EH (cell line): ENCODE measurements at places on chromosomes 2 and 18.

DNA sequence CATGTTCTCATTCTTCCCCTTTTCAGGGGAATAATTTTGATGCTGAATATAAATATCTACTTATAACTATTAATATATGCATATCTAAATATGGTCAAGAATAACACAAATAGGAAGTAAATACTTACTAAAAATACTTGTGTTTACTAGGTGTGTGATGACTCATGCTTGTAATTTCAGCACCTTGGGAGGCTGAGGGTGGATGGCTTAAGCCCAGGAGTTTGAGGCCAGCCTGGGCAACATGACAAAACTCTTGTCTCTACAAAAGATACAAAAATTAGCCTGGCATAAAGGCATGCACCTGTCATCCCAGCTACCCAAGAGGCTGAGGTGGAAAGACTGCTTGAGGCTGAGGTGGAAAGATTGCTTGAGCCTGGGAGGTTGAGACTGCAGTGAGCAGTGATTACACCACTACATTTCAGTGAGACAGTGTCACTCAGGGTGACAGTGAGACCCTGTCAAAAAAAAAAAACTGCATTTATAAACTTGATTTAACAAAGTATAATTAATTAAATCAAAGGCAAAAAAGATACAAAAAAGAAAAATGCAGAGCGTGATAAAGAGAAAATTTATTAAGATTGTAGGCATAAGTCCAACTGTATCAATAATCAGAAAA is 703.1 kb upstream of the VRK2 start:
- DNase-seq = no peak

DNA sequence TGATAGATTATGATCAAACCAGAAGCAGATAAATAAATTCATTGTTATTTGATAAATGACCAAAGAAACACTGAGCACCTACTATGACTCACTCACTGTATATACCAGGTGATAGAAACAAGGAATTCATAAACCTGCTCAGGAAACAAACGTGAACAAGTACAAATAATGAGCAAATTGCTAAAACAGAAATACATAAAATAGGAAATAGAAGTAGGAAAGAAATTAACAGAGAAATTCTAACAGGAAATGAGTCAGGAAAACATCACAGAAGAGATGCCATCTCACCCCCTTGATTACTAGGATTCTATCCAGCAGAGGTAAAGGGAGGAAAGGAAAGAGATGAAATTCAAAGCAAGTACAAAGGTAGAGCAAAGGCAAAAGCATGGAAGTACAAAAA is 31.3 kb downstream of the EXOC6B start:
- peak; percentile 20 for DNase-seq

DNA sequence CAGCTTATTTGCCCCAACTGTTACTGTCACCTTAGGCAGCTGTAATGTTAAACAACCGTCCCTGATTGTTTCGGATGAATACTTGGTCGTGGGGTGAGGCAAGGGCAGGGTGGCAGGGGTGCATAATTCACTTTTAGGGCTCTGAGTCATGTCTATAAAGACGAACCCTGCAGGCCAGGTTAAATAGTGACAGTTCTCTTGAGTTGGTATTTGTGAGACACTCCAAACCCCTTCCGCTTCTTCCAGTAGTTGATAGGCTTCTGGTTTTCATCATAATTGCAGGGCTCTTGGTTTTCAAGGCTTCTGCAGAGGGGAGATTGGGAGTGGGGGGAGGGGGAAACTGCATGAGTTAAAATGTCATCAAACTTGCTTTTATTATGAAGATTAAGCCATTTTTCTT is 97.2 kb upstream of the TSPYL6 start:
- DNase-seq = no peak

DNA sequence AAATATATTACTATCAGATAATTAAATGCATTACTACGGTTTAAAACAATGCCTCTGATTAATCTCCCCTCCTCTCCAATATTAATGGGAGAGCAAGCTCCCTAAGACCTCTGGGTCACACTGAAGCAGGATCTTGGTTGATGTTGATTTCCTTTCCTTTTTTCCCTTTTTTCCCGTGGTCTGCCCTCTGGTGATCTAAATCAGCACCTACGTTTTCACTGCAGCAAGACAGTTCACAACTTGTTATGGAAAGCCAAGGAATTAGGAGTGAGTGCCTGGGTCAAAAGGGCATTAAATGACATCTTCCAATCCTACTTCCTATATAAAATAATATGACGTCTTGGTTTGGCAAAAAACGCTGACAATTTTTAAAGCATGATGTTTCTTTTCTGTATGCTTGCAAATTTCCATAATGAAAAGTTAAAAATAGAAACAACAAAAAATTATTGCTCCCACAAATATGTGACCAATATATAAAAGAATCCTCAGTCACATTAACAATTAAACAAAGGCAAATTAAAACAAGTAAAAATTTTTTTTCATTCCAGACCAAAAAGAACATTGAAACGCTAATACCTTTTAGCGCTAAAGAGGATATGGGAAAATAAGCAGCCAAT is 7.9 kb upstream of the CFAP36 start:
- DNase-seq = peak; percentile 57

DNA sequence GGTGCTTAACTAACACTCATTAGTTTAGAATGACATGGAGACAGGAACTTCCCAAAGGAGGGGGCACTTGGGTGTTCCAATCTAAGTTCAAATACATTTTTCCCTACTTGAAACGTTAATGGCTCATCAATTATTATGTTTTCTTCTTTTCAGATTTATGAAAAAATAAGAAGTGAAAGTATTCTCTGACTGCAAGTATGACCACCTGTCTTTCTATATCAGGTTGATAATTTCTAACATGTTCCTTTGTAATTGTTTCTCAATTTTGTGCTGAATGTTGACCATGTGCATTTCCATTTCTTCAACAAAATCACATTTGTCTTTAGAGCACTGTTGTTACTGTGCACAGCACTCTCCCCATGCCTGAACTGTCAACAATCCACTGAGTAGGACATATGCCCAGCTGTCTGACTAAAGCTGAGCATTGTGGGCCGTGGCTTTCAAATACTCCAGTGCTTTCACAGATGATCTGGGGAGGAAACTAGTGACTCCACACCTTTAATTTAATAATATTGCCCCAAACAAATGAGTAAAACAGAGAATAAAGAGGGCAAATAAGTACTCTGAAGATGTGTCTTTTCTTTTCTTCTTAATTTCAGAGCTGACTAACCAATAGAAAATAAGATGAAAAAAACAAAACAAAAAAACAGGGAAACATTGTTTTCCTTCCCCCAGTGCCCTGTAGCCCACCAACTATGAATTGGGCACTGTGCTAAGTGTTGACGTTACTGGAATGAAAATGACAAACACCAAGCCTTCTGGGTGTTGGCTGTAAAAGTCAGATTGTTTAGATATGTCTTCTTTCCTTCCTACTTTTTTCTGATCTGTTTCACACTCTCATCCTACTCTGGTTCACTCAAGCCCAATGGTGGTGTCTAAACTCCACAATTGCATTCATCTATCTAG is 16.0 kb downstream of the LANCL1 start:
- no peak for DNase-seq

DNA sequence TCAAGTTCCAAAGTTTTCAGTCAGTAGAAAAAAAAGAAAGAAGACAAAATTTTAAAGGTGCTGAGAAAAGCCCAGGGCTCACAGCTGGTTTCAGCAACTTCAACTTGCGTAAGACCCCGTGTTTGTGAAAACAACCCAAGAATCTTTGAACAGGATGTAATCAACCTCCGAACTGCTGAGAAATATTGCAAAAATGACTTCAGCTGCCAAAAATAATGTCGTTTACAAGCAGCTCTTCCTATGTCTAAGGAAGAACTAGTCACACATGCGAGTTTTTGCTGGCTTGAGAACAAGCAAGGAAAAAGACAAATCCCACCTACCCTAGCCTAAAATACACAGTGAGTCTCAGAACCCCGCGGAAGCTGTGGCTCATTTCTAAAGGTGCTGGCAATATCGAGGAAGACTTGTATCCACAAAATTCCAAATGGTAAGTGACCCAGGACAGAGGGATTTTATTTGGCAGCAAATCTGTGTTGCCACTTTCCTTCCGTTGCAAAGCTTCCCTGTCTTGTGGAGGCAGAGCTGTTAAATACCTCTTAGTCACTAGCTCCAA is 59.8 kb upstream of the SLC8A1 start:
- DNase-seq = peak; percentile 88

DNA sequence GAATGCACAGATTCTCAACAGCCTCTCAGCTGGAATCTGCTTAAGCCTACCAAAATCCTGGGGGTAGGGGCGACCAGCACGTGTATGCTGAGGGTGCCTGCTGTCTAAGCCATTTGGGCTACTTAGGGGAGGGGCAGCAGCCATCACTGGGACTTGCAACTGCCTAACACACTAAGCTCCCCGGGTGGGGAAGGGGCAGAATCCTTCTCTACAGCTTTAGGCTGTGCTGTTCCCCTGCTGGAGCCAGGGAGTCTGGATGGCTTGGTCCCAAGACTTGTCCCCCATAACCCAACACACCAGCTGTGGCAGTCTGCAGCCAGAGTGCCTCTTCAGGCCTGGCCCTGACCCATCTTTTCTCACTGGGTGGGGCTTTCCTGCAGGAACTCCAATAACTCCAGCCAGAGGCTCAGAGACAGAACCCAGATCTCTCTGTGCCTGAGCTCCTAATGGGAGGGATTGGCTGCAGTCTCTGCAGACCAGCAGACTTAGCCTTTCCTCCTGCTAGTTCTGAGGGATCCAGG is 305.4 kb upstream of the RND3 start:
- DNase-seq = no peak
